ENCODE measurements at places on chromosomes 2 and 18. TPM values are rescaled to one million over a fixed set of nuclear protein-coding genes. Genes with fewer than 3 reads are reported as not detected.

The MCM6 gene
- polyA plus RNA-seq: 18.6 TPM

The ERBB4 gene
- not detected for polyA plus RNA-seq

The PAX3 gene
- polyA plus RNA-seq: not detected

The UGT1A10 gene
- polyA plus RNA-seq: not detected

The ABCG8 gene
- not detected for polyA plus RNA-seq

The COL4A4 gene
- not detected for polyA plus RNA-seq

GRCh38 chr2:106553321-106553720 lies 66.2 kb downstream of the CD8B2 start:
- DNase-seq: no peak

GRCh38 chr2:181741756-181742155 lies 61.4 kb upstream of the NEUROD1 start:
- DNase-seq: peak; percentile 75

GRCh38 chr2:108367561-108368175 lies 10.1 kb upstream of the SULT1C4 start:
- DNase-seq: peak; percentile 45

DNA sequence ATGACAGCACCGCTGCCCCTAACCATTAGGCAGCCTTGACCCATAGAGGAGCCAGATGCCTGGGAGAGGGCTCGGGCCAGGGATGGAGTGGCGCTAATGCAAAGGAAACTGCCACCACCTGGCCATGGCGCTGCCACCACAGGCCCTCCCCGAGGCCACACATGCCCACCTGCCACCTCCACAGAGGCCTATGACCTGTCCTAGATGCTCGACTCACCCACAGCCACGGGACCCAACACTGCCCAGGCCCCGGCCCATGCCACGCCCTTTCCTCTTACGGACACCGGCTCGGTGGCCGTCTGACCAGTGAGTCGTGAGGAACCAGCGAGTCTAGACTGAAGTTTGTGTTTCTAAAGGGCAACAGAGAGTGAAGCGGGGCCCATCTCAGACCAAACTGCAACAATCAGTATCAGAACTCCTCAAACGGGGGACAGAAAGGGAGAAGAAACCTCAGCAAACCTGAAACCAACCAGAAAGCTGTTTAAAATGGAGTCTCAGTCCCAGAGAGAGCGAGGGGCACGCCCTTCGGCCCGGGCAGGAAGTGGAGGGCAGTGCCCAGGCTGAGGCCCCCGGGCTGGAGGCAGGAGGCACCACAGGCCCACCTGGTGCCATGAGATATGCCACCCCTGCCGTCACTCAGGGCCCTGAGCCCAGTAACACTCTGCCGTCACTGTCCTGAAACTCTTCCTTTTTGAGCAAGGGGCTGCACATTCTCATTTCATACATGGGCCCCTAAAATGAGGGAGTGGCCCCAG lies 711 bp downstream of the GPR17 start:
- no peak for DNase-seq

GRCh38 chr2:10983711-10984110 lies 72.0 kb downstream of the KCNF1 start:
- DNase-seq: no peak

- DNase-seq: no peak
Observed at GRCh38 chr2:127313406-127313805, 19.5 kb upstream of the ERCC3 start.
